Left lung (tissue), 14 donors: ENCODE measurements at places on chromosomes 12 and 14. TPM values are rescaled to one million over a fixed set of nuclear protein-coding genes. Genes with fewer than 3 reads are reported as not detected.
A peak's percentile ranks its signal among the peaks of the same experiment; 100 is the strongest.

- DNase-seq: no peak
Measured at GRCh38 chr12:131694116-131694838, 16.6 kb upstream of the SFSWAP start.

DNA sequence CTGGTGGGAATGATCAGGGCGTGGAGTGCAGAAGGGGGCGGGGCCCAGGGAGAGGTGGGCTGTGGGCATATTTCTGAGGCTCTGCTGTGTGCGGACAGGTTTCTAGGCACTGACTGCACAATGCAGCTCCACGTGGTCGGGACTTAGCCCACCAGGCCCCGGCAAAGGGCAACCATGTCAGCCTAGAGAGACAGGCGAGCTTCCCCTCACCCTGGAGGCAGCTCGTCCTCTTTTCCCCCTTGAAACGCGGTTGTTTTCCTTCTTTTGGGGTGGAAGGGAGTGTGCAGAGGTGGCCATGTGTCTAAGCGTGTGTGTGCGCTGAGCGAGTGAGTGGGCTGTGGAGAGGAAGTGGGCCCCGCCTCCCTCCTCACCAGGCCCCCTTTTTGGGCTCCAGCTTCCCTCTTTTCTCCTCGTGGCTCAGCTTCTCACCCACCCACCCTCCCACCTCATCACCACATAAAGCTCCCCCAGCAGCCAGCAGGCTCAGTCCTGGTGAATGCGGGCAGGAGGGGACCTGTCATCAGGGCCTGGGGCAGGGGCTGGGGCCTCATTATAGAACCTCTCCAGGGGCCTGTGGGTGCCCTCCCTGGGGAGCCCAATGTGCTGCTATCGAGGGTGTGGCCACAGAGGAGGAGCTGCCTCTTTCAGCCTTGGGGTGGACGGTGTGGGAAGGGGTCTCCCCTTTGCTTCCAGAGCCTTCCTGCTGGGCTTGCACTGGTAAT, 22.0 kb downstream of the LRTM2 start:
- DNase-seq: peak; percentile 61

DNA sequence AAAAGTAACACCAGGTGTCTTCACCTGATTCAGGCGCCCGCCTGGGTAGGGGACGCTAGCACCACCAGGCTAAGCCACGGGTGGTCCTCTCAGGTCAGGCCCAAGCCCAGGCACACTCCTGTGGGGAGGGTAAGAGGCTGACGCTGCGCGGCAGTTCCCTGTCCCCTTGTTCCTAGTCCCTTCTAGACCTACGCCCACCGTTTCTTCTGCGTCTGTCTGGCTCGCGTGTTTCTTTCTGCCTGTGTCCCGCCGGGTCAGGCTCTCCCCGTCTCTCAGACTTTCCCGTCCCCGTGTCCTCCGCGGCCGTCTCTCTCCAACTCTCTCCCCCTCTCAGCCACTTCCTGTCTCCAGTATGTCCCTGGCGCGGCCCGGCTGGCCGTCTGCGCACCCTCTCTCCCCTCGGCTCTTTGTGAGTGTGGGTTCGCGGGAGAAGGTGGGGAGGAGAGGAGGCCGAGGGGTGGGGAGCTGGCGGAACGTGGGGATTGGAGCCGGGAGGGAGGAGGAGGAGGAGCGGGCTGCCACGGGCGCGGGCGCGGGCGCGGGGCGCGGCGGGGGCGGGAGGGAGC, 3.1 kb upstream of the TNS2 start:
- DNase-seq: no peak

DNA sequence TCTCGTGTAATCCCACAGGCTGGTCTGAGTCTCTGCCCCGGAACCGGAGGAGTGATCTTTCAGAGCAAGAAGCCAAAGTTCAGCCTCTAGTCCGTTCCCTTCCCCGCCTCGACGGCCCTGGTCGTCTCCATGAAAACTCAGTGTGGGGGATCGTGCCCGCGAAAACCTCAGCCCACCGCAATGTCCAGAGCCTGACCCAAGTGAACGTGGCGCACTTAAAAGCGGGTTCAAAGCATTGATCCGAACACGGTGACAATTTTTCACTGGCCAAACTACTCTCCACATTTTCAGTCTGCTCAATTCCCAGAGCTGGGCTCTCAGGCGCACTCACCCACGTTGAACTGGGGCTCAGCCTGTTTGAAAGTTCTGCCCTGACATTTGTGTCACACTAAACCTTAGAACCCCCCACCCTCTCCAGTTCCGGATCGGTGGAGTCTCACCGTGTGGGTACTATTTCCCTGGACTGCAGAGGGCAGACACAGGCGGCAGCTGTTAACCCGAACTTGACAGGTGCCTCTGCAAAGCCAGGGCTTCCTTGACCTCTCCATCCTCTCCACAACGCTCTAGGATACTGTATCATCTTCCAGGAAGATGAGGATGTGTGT, 886 bp upstream of the PRICKLE1 start:
- peak; percentile 43 for DNase-seq

- DNase-seq: no peak
Measured at GRCh38 chr14:59155886-59156285, 32.6 kb upstream of the DAAM1 start.

- no peak for DNase-seq
Measured at GRCh38 chr12:93722835-93723567, 45.8 kb downstream of the CRADD start.

DNA sequence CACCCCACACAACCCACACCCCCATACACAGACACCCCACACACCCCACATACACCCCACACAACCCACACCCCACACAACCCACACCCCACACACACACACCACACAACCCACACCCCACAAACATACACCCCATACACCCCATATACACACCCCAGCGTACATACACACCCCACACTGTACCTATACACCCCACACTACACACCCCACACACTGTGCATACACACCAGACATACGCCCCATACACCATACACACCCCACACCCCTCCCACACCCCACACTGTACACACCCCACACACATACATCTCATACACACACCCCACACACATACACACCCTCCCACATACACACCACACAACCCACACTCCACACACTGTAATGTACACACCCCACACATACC, 80.2 kb downstream of the NOC4L start:
- no peak for DNase-seq

GRCh38 chr12:9698681-9699080, 29.2 kb downstream of the CLEC2D start:
- no peak for DNase-seq

- no peak for DNase-seq
Measured at GRCh38 chr14:54251356-54251755, 145.5 kb upstream of the CDKN3 start.

GRCh38 chr14:65852689-65853088, 440.2 kb downstream of the FUT8 start:
- no peak for DNase-seq

The ZNF605 gene
- total RNA-seq: 14.7 TPM

The DENND5B gene
- total RNA-seq: 6.0 TPM

The PTPRR gene
- 0.68 TPM for total RNA-seq

The IFNG-AS1 gene
- 0.23 TPM for total RNA-seq

The RFX4 gene
- total RNA-seq: 0.09 TPM
